ENCODE measurements at places on chromosomes 5 and 9.
A peak's percentile ranks its signal among the peaks of the same experiment; 100 is the strongest.

DNA sequence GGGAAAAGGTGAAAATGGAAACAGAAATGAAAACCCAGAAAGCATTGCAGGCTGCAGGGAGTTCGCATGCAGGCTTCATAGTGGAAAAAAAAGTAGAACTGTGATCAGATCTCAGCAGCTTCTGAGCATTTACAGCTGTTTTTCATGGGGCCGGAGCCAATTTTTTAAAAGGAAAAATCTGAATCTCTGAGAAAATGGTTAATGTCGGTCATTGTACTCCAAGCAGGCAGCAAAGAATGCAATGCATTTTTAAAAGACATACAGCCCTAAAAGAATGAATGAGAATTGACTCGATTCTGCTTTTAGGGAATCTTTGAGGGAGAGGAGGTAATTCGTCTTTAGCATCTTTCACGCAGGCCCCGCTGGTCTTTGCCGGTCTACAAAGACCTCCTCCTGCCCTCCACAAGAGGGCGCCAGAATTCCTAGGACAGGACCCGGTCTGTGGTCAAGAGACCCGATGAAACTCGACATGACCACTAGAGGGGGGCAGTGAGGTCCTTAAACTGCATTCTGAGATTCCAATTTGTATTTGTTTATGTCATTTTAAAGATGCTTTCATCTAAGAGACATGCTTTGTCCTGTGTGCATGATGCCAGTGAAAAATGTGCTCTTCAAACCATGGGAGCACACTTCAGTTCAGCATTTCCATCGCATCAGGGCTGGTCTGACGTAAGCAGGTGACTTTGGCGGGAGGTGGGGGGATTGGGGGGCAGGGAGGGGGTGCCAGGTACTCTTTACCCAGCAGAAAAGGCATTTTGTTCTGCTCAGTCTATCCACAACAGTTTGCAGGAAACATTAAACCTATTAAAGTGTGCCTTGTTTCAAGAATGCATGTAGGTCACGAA, 43.7 kb upstream of the TMEM252 start:
- DNase-seq: peak; percentile 40

- DNase-seq: no peak
Observed at GRCh38 chr5:142931896-142932686, 161.9 kb downstream of the ARHGAP26 start.

DNA sequence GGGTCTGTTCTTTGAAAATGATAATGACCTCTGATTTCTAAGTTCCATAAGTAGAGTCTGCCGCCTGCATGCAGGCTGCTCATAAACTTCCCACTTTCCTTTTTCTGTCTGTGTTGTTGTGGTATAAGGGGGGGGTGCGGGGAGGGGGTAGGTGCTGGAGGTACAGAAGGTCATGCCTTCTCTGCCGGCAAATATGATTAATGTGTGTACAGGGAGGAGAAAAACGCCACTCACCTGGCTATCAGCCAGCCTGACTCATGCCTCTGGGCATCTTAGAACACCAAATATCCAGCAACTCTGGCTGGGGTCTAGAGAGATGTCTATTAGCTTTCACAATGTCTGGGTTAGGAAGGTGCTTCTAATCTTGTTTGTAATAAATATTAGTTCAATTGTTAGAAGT, 128.3 kb downstream of the EFNA5 start:
- peak; percentile 95 for DNase-seq

- DNase-seq: no peak
Observed at GRCh38 chr9:89845862-89846261, 241.1 kb downstream of the GADD45G start.

All from NCI-H226 (cell line).